Left lobe of liver (tissue), 2 donors: ENCODE measurements at places on chromosomes 11 and 22.
A peak's percentile ranks its signal among the peaks of the same experiment; 100 is the strongest.

GRCh38 chr11:11519184-11519583 is 102.6 kb downstream of the GALNT18 start:
- no peak for DNase-seq

GRCh38 chr22:48224332-48224731 is 1461.9 kb downstream of the TBC1D22A start:
- peak; percentile 11 for DNase-seq

DNA sequence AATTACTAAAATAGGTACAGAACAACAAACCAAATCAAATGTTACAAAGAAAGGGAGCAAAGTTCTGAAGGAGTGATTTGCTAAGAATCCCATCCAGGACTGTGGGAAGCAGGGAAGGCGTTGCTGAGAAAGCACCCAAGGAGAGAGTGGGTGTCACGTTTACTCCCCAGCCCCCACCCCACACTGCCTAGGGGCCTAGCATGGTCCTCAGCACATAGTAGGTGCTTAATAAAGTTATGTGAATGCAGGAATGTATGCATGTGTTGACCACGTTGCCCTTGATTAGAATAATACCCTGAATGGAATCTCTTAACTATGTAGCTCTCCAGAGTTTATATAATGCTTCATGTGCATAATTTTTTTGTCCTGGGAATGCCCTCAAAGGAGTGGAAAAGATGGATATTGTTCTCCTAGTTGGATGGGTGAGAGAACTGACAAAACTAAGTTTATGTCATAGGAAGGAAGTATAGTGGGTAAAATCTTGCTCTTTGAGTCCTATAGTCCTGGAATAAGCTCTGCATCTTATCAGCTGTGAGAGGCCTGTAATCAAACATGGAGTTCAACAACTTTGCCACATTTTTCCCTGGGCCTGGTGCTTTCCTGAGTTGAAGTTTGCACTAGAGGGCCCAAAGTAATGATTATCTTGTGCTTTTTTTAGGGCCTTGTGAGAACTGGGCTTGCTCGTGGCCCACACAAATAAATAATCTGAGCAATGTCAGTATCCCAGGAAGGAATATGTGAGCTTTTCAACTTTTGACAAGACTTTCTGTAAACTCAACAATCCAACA is 53.8 kb upstream of the LMO2 start:
- DNase-seq: no peak

GRCh38 chr11:35711173-35711910 is 48.8 kb downstream of the TRIM44 start:
- no peak for DNase-seq

DNA sequence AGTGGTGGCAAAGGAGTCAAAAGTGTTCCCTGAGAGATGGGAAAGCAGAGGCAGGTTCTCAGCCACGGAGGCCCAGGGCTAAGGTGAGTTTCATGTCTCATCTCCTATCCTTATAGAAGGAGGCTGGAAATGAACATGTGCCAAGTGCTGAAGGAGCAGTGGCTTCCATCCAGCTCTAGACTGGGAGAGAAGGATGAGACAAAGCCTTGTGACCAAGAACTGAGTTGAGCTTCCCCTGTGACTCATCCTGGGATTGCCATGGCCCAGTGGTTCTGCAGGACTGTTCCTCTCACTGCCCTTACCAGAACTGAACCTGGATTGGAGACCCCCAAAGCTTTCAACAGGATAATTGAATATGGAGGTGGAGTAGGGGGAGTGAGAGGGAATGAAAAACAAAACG is 16.7 kb upstream of the OR9Q1 start:
- DNase-seq: no peak

DNA sequence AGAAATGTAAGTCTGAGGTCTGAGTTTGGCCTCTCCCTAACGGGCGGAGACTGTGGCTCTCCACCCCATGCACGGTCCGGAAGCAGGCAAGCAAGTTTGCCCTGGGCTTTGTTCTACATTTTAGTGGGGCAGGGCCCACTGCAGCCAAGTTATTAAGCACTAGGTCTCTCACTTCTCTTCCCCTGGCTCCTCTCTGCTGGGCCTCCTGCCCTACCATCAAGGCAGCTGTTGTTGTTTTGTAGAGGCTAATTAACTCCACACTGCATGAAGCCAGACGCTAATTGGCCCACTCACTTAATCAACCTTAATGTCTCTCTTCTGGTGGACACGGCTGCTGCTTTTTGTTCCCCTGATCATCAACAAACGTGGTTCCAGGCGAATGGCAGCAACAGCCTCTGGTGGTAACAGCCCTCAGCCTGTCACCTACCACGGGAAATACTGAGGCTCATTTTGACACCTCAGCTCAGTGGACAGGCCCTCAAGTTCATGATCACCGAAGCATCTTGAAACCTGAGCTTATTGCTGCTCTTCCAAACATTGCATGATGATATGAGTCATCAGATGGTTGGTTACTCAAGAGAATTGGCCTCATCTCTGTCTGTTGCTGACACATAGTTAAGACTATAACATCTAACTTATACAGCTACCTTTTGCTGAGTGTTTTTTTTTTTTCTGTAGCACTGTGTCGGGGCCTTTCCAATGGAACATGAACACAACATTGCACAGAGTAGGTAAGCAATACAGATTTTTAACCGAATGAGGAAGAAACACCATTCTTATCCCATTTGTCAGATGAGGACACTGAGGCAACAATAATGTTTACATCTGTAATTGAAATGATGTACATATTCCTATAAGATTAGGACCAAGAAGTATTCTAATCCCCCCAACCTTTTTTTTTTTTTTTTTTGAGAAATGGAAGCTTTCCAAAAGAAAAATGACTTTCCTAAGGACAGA is 20.8 kb upstream of the LMO2 start:
- no peak for DNase-seq

DNA sequence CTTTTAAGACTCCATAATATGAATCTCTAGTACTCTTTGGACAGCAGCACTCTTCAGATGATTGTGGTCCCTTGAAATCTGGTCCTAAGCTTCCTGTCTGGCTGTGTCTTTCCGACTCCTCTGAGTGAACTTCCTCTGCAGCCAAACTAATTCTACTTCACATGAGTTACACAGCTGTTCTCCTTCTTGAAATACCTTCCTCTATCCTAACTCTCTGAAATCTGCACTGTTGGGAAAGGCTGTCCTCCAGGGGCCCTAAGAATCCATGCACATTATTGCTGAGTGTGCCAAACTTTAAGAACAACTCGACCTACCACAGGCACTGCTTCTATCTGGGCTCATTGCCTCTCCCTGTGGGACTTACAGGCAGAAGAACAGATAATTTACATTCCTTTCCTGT is 217.3 kb upstream of the ARHGAP42 start:
- DNase-seq: no peak

- DNase-seq: no peak
These were observed 61.4 kb upstream of the KIRREL3 start for GRCh38 chr11:127061947-127062346.

DNA sequence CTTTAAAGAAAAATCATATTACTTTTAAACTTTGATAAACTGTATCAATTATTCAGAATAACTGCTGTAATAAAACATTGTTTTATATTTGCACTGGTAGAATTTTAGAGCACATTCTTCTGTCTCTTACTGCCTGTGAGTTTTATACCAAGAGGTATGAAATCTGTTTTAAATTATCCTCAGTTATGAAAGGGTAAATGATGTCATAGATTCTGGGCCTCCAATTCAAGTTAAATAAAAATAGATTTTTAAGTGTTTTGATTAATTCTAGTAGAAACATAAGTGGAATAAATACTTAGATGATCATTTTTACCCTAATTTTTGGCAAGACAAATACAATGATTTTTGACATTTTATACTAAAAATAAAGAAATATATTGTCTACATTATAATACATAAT is 93.0 kb downstream of the GUCY1A2 start:
- no peak for DNase-seq

- no peak for DNase-seq
These were observed 846.4 kb downstream of the DLG2 start for GRCh38 chr11:84780689-84781293.

DNA sequence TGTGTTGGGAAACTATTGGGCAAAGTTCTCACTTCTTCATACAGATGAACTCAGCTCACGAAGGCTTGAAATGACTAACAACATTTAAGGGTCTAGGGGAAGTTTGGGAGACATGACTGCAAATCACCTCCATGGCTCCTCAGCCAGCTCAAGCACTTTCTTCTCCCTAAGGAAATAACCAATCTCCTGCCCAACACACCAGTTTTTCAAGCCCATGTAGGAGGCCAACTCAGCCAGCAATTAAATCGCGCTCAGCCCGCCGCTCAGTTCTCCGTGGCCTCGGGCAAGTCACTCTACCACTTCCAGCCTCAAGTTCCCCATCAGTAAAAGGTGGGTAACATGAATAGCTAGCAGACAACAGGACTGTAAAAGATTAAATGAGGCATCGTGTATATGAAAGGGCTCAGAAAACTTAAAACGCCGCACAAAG is 796 bp downstream of the POLDIP3 start:
- no peak for DNase-seq

DNA sequence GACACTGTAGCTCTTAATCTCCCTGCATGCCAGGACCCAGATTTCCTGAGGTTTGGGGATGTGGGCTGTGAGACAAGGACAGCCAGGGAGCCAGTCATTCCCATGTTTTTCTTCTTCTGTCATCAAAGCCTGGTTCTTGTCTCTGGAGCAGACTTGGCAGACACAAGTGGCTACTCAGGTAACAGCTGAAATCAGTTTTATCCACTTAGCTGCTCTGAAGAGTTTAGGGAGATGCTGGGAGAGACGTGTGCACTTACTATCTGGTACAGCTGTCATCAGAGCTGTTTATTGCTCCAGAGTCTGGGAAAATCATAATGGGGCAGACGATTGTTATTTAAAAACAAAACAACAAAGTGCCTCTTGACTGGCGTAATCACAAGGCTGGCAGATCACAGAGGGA is 56.6 kb downstream of the CSNK2A3 start:
- DNase-seq: no peak

DNA sequence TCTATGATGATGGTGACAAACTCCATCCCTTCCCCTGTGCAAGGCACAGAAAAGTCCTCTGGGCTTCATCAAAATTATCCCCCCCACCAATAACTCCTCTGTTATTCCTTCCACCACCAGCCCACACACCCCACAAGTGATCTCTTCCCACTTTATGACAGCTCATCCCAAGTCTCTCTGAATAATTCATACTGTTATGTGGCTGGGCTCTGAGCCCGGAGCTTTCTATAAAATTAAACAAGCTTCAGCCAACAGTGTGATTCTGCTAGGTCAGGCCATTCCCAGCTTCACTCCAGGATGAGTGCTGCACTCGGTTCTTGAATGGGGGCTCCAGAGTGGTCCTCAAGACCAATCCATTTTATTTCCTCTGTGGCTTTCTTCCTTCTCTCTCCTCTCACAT is 83.0 kb downstream of the INSC start:
- DNase-seq: no peak

GRCh38 chr11:91817996-91818395 is 406.6 kb upstream of the FAT3 start:
- no peak for DNase-seq

DNA sequence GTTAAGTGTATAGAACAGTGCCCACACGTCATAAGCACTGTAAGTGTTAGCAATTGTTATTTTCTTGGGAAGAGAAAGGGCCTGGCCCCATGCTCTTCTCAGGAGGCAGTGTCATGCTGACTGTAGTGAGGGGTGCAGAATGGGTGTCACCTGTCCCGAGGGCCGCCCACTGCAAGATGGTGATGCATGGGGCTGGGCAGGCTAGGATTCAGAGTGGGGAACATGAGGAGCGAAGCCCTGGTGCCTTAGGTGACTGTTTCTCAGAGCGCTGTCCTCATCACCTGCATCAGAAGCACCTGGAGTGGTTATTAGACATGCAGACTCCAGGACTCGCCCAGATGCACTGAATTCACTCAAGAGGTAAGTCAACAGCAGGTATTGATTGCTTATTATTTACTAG is 101.0 kb upstream of the PARVA start:
- DNase-seq: peak; percentile 4
